ENCODE measurements at places on chromosomes 3 and 15. TPM values are rescaled to one million over a fixed set of nuclear protein-coding genes. Genes with fewer than 3 reads are reported as not detected.

GRCh38 chr3:141864281-141864970 lies 12.0 kb upstream of the ATP1B3 start:
- no peak overlapping the region for H3K4me3 ChIP-seq
- DNase-seq: no peak
- H3K4me1 ChIP-seq: no peaks in the 10 kb centered on the region
- H3K27ac ChIP-seq: no peak overlapping the region

GRCh38 chr15:74821091-74821789 lies 5.2 kb upstream of the CPLX3 start:
- H3K4me3 ChIP-seq: no peak overlapping the region
- DNase-seq: peak; percentile 65
- H3K27me3 ChIP-seq: peaks cover 21% of the 10 kb centered on the region
- H3K4me1 ChIP-seq: peaks cover 23% of the 10 kb centered on the region
- H3K27ac ChIP-seq: no peak overlapping the region

DNA sequence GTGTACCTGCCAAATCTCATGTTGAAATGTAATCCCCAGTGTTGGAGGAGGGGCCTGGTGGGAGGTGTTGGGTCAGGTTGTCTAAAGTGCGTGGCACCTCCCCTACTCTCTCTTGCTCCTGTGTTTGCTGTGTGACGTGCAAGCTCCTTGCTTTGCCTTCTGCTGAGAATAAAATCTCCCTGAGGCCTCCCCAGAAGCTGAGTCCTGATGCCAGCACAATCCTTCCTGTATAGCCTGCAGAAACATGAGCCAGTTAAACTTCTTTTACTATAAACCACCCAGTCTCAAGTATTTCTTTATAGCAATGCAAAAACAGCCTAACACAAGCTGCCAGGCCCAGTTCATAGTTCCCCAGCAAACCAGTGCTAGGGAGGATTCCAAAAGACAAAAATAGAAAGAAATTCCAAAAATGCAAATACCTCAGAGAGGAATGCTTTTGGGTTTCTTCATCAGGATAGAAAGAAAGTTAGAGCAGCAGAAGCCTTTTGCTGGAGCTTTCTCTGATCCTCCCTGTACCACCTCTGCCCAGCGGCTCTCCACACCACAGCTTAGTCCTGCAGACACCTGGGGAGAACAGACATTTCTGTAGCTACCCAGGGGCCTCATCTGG lies 25.9 kb upstream of the CDV3 start:
- peaks cover 18% of the 10 kb centered on the region for H3K4me1 ChIP-seq
- no peaks in the 10 kb centered on the region for H3K27me3 ChIP-seq
- no peaks in the 10 kb centered on the region for H3K36me3 ChIP-seq
- H3K4me3 ChIP-seq: no peak overlapping the region
- DNase-seq: peak; percentile 47

- H3K27ac ChIP-seq: no peak overlapping the region
- H3K4me1 ChIP-seq: peaks cover 11% of the 10 kb centered on the region
- no peak for DNase-seq
- H3K27me3 ChIP-seq: peaks cover 11% of the 10 kb centered on the region
Observed at GRCh38 chr3:5423076-5423475, 235.6 kb downstream of the EDEM1 start.

The NCBP2 gene
- 91.8 TPM for total RNA-seq

- H3K36me3 ChIP-seq: peaks cover 17% of the 10 kb centered on the region
- H3K4me1 ChIP-seq: peaks cover 10% of the 10 kb centered on the region
- H3K4me3 ChIP-seq: no peak overlapping the region
- no peaks in the 10 kb centered on the region for H3K27me3 ChIP-seq
Observed at GRCh38 chr3:127697551-127698240, 24.9 kb downstream of the ABTB1 start.

The VEPH1 gene
- total RNA-seq: 2.4 TPM

The C3orf85 gene
- total RNA-seq: not detected

The WDR93 gene
- total RNA-seq: 0.47 TPM

- peak overlapping the region; percentile 84 for H3K27ac ChIP-seq
- peaks cover 29% of the 10 kb centered on the region for H3K4me1 ChIP-seq
- no peaks in the 10 kb centered on the region for H3K27me3 ChIP-seq
- no peak for DNase-seq
- H3K36me3 ChIP-seq: peaks cover 3% of the 10 kb centered on the region
Observed at GRCh38 chr15:99702895-99703602, 30.2 kb downstream of the LYSMD4 start.

DNA sequence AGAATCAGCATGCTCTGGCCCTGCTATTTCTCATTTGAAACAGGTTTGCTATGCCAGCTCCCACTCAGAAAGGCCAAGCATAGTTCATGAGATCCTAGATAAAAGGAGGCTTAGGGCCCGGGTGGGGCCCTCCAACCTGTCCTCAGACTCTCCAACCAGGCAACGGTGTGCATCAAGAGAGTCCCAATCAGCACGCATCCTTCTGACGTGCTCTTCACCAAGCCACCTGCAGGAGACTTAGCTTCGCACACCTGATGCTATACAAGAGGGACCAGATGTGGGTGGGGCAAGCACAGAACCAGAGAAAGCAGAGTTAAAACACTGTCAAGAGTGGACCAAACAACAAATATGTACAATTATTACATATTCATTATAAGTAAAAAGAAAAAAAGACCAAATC lies 17.3 kb downstream of the STIMATE start:
- no peak for DNase-seq
- H3K4me3 ChIP-seq: no peak overlapping the region
- no peaks in the 10 kb centered on the region for H3K27me3 ChIP-seq

All from MCF 10A (cell line).